ENCODE measurements at places on chromosomes 5 and 9.

GRCh38 chr5:91144491-91145332 is 238.4 kb downstream of the ARRDC3 start:
- no peak for DNase-seq

GRCh38 chr5:148179234-148179824 is 11.0 kb downstream of the SPINK14 start:
- no peak for DNase-seq

DNA sequence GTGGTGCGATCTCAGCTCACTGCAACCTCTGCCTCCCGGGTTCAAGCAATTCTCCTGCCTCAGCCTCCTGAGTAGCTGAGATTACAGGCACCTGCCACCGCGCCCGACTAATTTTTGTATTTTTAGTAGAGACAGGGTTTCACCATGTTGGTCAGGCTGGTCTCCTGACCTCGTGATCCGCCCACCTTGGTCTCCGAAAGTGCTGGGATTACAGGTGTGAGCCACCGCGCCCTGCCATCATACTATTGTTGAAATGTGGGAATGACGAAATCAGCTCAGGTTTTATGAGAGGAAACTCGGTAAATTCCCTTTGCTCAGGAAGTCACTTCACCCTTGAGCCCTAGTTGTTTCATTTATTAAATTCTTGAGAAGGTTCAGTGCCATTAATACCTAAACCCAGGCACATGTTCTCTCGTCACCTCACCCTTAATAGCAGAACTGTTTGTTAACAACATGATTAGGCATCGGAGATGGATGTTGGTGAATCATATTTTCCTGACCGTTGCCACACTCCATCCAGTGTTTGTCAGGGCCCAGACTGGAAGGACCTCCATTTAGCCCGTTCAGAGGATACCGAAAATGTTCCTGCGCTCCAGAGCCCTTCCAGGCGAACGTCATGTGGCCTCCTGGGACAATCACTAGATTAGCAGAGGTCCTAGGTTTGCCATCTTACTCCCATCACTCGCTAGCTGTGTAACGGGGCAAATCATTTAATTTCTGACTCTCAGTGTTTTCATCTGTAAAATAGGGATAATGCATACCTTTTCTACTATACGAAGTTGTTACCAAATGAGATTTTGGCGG is 20.0 kb upstream of the CREBRF start:
- DNase-seq = no peak

- DNase-seq = no peak
Measured at GRCh38 chr5:159764283-159765134, 151.8 kb upstream of the ADRA1B start.

GRCh38 chr9:136625101-136626065 is 37.3 kb upstream of the EGFL7 start:
- no peak for DNase-seq

GRCh38 chr9:117075636-117076035 is 339.2 kb downstream of the ASTN2 start:
- no peak for DNase-seq

DNA sequence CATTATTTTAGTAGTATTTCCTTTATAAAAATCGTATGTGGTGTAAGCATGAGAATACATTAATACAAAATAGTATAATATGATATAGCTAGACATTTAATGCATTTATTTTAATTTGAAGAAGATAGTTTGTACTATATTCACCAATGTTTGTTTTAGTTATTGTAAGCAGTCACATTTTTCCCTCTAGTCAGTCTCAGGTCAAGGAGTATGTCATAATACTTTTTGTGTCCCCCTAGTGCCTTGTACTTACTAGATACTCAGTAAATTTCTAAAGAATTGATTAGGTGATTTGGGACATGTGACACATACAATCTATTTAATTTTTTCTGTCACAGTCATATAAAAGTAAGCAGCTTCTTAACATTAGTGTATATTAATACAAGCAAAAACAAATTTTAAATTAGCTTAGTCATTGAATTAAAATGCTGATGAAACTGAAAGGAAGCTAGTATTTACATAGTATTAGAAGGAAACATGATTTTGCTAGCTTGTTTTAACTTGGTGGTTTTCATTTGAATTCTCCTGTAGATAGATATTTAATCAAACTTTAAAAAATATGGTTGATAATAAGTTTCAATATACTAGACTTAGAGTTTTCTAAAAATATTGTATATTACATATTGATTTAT is 242.2 kb downstream of the FER start:
- DNase-seq = no peak

GRCh38 chr9:28212979-28213378 is 639.7 kb upstream of the C9orf72 start:
- no peak for DNase-seq

- DNase-seq = no peak
Measured at GRCh38 chr5:42749020-42749419, 7.6 kb upstream of the CCDC152 start.

GRCh38 chr5:160165137-160166068 is 46.2 kb upstream of the PWWP2A start:
- DNase-seq = no peak

- no peak for DNase-seq
Measured at GRCh38 chr9:70519912-70520724, 105.7 kb upstream of the KLF9 start.

GRCh38 chr5:151870820-151871219 is 53.8 kb downstream of the GLRA1 start:
- DNase-seq = no peak

- no peak for DNase-seq
Measured at GRCh38 chr5:10321882-10322281, 14.2 kb upstream of the CMBL start.

GRCh38 chr9:133509179-133510083 is 15.3 kb downstream of the MYMK start:
- no peak for DNase-seq

- DNase-seq = no peak
Measured at GRCh38 chr9:38032266-38033110, 36.5 kb downstream of the SHB start.

DNA sequence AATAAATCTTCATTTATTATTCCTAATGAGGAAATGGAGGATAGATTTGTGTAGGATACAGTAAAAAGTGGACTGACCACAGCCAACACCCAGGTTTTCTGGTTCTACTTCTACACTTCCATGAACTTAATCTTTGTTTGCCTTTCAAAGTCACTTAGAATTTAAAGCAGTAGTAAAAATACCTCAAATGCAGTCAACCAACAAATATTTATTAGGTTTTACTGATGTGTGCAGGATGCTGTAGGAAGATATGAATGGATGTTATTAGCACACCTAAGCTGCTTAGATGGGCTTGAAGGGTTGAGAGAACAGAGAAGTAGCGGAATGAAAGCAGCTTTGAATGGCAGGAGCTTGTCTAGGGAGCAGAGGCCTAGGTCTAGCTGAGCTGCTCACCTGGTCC is 201.1 kb downstream of the PALM2AKAP2 start:
- no peak for DNase-seq

- no peak for DNase-seq
Measured at GRCh38 chr5:138640646-138641254, 65.5 kb upstream of the HSPA9 start.

GRCh38 chr9:33781736-33782135 is 13.6 kb upstream of the PRSS3 start:
- DNase-seq = no peak

GRCh38 chr9:113529336-113530009 is 65.9 kb downstream of the RGS3 start:
- no peak for DNase-seq
